ENCODE measurements at places on chromosomes 7 and 10. TPM values are rescaled to one million over a fixed set of nuclear protein-coding genes. Genes with fewer than 3 reads are reported as not detected.
A peak's percentile ranks its signal among the peaks of the same experiment; 100 is the strongest.

DNA sequence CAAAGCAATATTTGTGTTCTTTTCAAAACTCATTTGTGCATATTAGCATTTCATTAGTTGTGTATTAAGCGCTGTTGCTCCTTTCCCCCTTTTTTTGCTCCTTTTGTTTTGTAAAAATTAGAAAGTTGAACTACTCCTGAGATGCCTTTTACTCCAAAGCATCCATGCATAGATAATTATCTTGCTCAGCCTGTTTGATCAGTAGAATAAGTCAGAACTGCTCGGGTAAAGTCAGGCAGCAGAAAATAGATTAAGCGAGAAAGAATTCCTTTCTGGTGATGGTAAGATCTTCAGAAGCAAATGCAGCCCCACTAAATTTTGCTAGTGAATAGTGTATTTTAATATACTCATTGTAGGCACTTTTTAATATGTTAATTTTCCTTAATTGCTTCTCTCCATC is 227.1 kb downstream of the TEX36 start:
- no peak for ATAC-seq

GRCh38 chr7:31720366-31720765 is 33.4 kb downstream of the PPP1R17 start:
- ATAC-seq = no peak

GRCh38 chr7:66335318-66335717 is 130.2 kb downstream of the TPST1 start:
- no peak for ATAC-seq

- ATAC-seq = no peak
Measured at GRCh38 chr10:3666525-3667302, 118.3 kb downstream of the KLF6 start.

GRCh38 chr7:43584195-43584586 is 1.3 kb downstream of the STK17A start:
- ATAC-seq = no peak

- no peak for ATAC-seq
Measured at GRCh38 chr7:96410126-96410839, 88.4 kb upstream of the SLC25A13 start.

- no peak for ATAC-seq
Measured at GRCh38 chr10:62790571-62790970, 13.9 kb upstream of the ADO start.

- ATAC-seq = no peak
Measured at GRCh38 chr10:112634096-112634830, 187.2 kb downstream of the VTI1A start.

DNA sequence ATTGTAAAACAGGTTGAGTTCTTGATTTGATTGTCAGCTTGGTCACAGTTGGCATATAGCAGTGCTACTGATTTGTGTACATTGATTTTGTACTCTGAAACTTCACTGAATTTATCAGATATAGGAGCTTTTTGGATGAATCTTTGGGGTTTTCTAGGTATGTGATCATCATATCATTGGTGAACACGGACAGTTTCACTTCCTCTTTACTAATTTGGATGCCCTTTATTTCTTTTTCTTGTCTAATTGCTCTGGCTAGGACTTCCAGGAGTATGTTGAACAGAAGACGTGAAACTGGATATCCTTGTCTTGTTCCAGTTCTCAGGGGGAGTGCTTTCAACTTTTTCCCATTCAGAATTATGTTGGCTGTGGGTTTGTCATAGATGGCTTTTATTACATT is 86.9 kb downstream of the EXOC4 start:
- no peak for ATAC-seq

GRCh38 chr7:4805110-4805983 is 29.9 kb downstream of the AP5Z1 start:
- ATAC-seq = no peak

- peak; percentile 80 for ATAC-seq
Measured at GRCh38 chr7:69246758-69247157, 351.5 kb upstream of the AUTS2 start.

DNA sequence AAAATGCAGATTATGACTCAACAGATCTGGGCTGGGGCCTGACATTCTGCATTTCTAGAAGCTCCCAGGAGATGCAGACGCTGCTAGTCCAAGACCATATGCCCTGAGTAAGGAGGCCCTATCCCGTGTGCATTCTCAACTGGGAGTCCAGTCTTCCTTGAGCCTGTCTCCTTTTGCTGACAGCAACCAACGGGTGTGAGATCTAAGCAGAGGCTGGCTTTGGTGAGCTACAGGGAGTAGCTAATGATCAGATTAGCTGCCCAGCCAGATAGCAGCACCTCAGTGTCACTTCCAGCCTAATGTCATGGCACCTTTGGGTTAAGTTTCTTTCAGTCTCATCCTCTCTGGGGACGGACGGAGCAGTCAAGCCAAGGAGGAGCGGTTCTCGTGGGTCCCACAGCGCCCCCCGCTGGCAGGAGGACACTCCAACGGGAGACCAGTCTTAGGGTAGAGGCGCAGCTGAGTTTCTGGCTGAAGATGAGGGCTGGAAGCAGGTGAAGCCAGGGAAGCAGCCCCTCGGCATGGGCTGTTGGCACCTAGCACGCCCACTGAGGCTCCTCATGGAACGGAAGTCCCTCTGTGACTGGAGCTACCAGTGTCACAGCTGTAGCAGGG is 154.0 kb downstream of the CCDC3 start:
- ATAC-seq = no peak

- no peak for ATAC-seq
Measured at GRCh38 chr10:92742331-92743228, 52.8 kb downstream of the HHEX start.

GRCh38 chr7:112101201-112101846 is 104.9 kb downstream of the DOCK4 start:
- ATAC-seq = no peak

DNA sequence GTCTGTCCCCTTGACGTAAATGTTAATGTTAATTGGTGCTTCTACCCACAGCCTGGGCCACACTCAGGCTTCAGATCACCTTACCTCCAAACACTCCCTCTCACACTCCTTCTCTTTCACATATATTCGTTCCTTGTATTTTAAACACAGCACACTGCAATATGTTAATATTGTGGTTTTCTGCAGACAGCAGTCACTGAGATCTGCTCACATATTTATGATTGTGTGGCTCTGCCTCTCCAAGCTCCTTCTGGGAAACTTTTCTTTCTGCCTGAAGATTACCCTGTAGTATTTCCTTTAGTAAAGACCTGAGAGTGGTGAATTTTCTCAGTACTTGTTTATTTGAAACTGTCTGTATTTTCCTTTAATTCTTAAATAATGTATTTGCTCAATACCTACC is 104.7 kb downstream of the VWC2 start:
- ATAC-seq = no peak

DNA sequence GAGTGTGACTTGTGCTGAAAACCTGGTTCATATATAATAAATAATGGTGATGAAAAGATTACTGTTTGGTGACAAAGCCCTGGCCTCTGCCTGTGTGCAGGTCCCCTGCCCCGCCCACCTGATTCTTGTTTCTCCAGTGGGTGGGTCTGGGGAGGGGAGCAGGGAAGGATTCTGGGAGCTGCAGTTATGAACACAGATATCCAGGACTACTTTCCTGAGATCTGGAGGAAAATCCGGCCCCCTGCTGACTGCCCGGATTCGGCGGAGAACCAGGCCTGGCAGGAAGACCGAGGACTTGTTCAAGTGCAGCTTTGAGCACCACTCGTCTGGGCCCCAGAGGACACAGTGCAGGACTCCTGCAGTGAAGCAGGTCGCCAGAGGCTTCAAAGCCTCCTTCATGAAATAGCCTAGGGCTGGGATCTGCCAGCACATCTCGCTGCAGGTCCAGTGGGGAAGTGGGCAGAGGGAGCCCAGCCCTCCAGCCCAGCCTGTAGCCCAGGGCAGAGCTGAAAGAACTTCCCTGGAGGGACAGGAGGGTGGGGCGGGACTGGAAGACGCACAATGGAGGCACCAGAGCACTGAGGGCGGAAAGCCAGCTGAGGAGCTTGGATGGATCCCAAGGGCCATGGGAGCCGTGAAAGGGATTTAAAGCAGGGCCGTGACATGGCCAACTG is 7.0 kb downstream of the ATP6V0E2 start:
- no peak for ATAC-seq

- no peak for ATAC-seq
Measured at GRCh38 chr7:2024567-2024918, 208.2 kb downstream of the MAD1L1 start.

GRCh38 chr10:71600849-71601248 is 118.7 kb downstream of the C10orf105 start:
- no peak for ATAC-seq

DNA sequence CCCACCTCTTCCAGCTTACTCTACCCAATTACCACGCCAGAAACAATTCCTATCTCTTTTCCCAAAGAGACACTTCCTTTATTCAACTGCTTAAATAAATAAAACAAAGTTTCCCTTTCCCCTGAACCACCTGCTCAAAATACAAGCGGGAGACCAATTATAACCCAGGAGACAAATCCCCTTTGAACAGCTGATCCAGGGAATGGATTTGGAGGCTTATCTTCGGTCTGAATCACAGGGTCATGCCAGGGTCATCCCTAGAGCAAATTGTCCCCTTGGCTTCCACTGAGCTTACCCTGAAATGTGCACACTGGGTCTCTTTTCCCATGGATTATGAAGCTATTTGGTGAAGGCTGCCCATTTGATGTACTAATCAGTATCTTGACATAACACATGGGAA is 99.9 kb upstream of the JAZF1 start:
- ATAC-seq = no peak

DNA sequence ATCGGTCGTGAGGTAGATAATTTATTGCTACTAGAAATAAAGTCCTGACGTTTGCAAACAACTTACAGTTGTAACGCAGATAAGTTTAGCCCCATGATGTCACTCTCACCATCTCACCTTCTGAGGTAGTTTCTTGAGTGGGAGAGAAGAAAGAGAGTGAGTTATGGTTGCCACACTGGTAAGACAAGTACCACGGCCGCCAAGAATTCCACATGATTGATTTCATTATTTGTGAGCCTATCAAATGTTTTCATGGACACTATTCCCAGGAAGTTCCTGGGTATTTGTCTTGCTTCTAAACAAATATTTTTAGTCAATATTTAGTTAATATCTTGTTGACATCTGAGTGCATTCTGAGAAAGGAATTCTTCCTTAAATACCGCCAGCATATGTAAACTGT is 339.4 kb upstream of the KIAA1217 start:
- no peak for ATAC-seq

DNA sequence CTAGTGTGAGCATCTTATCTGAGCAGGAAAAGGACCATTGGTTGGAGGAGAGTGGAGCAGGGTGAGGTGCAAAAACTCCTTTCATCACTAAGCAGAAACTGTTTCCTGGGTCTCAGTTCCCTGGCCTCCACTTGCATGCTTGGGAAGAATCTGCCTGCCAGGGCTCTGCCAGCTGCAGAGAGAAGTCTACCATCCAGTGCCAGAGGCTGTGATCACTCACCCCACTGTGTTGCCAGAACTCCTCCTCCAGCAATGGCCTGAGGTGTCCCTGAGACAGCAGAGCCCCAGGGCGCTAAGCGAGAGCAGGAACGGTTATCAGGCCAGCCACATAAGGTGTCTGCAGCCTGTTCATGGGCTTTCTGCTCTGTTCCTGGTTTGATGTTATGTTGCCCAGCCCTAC is 991.4 kb downstream of the CCSER2 start:
- peak; percentile 5 for ATAC-seq

DNA sequence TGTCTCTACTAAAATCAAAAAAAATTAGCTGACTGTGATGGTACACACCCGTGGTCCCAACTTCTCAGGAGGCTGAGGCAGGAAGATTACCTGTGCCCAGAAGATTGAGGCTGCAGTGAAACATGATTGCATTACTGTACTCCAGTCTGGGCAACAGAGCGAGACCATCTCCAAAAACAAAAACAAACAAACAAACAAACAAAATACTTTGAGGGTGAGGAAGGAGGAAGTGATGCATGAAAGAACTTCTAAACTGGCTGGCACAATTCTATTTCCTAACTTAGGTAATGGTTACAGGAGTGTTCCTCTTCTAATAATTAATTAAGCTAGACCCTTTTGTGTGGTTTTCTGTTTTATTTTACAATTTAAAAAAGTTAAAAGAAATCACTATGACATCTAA is 15.5 kb downstream of the WAPL start:
- ATAC-seq = no peak

DNA sequence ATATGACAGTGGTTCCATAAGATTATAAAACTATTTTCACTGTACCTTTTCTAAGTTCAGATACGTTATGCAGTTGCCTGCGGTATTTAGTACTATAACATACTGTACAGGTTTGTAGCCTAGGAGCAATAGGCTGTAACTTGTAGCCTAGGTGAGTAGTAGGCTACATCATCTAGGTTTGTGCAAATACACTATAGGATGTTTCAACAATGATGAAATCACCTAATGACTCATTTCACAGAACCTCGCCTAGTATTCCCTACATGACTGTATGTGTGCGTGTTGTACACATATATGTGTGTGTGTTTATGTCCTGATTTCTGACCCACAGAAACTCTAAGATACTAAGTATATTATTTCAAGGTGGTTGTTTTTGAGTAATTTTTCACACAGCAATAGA is 139.0 kb downstream of the HERPUD2 start:
- no peak for ATAC-seq

- ATAC-seq = no peak
Measured at GRCh38 chr7:150848561-150849115, 3.7 kb upstream of the AOC1 start.

GRCh38 chr10:44028384-44029137 is 356.3 kb downstream of the CXCL12 start:
- ATAC-seq = no peak

HMX3 gene
- total RNA-seq = 1.1 TPM

TEX47 gene
- total RNA-seq = not detected

BHLHA15 gene
- not detected for total RNA-seq

TDRD1 gene
- total RNA-seq = not detected

NKX2-3 gene
- total RNA-seq = not detected

FGL2 gene
- 305 TPM for total RNA-seq

CTAGE15 gene
- total RNA-seq = not detected

ELN gene
- 427 TPM for total RNA-seq

ZMIZ2 gene
- 28.0 TPM for total RNA-seq

PDE6C gene
- not detected for total RNA-seq

AEBP1 gene
- total RNA-seq = 202 TPM

ADAM22 gene
- 1.1 TPM for total RNA-seq
